ENCODE measurements at places on chromosomes 13 and 19. TPM values are rescaled to one million over a fixed set of nuclear protein-coding genes. Genes with fewer than 3 reads are reported as not detected.

GRCh38 chr13:47519626-47520025 lies 481.4 kb downstream of the SUCLA2 start:
- DNase-seq: no peak

DNA sequence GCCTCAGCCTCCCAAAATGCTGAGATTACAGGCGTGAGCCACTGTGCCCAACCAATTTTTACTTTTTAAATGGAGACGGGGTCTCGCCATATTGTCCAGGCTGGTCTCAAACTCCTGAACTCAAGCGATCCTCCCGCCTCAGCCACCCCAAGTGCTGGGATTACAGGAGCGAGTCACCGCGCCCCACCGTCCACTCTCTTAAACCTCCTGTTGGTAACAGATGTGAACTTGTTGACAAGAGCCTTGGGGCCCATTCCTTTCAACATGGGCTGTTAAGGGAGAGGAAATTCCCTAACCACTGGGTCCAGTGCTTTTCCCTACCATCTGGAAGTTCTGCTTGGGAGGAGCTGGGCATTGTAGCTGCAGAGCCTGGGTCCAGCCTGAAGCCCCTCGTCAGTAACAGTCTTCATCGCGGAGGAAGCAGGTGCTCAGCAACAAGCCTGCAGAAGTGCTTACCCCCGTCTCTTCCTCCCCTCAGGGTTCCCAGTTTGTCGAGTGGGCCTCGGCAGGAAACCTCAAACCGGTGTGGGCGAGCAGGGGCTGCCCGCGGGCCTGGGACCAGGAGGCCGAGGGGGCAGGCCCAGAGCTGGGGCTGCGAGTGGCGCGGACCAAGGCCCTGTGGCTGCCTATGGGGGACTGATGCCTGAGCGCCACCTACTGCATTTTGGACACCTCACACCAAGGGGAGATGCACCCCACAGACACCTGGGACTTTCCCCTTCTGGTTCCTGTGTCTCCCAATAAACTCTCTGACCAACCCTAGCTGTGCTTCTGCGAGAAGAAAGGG lies 4.0 kb upstream of the FLT3LG start:
- no peak for DNase-seq

- DNase-seq: no peak
Observed at GRCh38 chr13:102452836-102453235, 51.0 kb upstream of the FGF14 start.

C19orf47 gene
- total RNA-seq: 17.4 TPM

GRCh38 chr19:41299755-41300089 lies 10.2 kb upstream of the CCDC97 start:
- no peak for DNase-seq

GAPDHS gene
- not detected for total RNA-seq

AP1M2 gene
- 29.0 TPM for total RNA-seq
